ENCODE measurements at places on chromosomes 4 and X. TPM values are rescaled to one million over a fixed set of nuclear protein-coding genes. Genes with fewer than 3 reads are reported as not detected.

The TGIF2LX gene
- polyA plus RNA-seq, result not detected

DNA sequence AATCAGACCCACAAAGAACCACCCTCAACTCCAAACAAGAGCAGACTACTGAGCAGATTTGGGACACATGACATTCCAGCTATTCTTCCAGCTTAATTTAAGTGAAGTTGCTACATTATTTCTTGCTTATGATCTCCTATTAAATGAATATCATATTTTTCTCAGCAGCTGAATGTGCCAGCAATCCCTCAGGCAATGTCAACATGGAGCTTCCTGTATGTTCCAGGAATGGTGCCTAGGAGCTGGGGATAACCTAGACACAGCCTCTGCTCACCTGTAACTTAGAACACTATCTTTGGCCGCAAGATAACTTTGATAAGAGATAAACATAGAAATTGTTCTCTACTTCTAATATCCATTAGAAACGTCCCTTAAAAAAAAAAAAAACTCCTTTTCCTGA, 274.4 kb upstream of the RASGEF1B start:
- DNase-seq, result no peak

DNA sequence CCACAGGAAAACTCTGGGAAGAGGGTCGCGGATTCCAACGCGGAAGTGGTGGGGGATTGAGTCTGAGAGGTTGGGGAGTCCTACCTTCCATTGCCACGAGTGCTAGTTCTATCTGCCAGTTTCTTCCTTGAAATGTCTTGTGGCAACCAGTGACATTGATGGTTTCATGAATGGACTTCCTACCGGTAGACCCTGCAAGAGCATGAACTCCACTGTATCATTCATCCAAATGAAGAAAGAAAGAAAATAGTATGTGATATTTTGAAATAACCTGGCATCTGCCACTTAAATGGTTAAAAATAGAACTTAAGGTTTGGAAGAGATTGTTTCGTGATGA, 1.1 kb upstream of the SLC10A7 start:
- peak; percentile 4 for DNase-seq

The PASD1 gene
- polyA plus RNA-seq, result not detected

GRCh38 chrX:42089031-42089430, 165.7 kb upstream of the CASK start:
- DNase-seq, result no peak
